ENCODE measurements at places on chromosomes 5 and 9. TPM values are rescaled to one million over a fixed set of nuclear protein-coding genes. Genes with fewer than 3 reads are reported as not detected.

PCDHAC1 gene
- not detected for total RNA-seq

AGPAT2 gene
- 18.7 TPM for total RNA-seq

OR13C5 gene
- total RNA-seq, result not detected

FAM153A gene
- total RNA-seq, result 16.5 TPM
